ENCODE measurements at places on chromosomes 3 and 15. TPM values are rescaled to one million over a fixed set of nuclear protein-coding genes. Genes with fewer than 3 reads are reported as not detected.
A peak's percentile ranks its signal among the peaks of the same experiment; 100 is the strongest.

The MUC20 gene
- 34.9 TPM for total RNA-seq

- no peak for ATAC-seq
These were observed 33.4 kb downstream of the ZXDC start for GRCh38 chr3:126442094-126442855.

The PTPN23 gene
- 26.1 TPM for total RNA-seq

DNA sequence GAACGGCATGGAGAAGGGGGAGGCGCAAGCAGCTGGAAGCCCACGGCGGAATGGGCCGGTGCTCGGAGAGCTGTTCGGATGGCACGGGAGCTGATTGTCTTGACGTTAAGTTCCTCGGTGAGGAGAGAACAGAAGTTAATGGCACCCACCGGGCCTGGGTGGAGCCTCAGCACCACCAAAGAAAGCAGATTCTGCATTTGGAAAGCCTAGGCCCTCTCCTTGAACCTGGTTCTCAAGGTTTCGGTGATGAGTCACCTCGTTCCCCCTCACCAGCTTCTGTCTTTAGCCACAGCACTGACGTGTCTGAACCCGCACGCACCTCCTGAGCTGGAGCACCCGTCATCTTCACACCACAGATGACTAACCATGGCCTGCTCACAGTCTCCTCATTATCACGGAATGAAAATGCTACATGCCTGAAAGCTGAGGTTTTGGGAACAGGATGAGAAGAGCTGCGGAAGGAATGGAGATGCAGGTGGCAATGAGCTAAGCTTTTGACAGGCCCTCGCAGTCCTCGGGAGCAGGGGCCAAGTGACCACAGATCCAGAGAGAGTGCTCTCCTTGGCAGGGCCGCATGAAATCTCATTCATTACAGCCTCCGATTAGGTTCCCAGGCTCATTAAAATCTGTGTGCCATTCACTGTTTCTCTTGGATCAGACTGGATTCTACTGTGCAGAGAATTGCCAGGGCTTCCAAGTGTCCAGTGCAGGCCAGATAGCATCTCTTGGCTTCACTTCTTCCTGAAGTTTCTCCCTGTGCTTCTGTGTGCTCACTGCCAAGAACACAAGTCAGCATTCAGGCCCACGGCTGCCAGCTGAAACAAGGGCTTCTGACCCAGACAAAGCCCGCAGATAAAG, 96.3 kb upstream of the DLG1 start:
- ATAC-seq: peak; percentile 98

Data from esophagus mucosa (tissue), 1 donor.